Posterior cingulate gyrus (tissue), 11 donors: ENCODE measurements at places on chromosomes 13 and 19.

GRCh38 chr13:44273216-44273615 lies 100.4 kb upstream of the SERP2 start:
- no peak for DNase-seq

DNA sequence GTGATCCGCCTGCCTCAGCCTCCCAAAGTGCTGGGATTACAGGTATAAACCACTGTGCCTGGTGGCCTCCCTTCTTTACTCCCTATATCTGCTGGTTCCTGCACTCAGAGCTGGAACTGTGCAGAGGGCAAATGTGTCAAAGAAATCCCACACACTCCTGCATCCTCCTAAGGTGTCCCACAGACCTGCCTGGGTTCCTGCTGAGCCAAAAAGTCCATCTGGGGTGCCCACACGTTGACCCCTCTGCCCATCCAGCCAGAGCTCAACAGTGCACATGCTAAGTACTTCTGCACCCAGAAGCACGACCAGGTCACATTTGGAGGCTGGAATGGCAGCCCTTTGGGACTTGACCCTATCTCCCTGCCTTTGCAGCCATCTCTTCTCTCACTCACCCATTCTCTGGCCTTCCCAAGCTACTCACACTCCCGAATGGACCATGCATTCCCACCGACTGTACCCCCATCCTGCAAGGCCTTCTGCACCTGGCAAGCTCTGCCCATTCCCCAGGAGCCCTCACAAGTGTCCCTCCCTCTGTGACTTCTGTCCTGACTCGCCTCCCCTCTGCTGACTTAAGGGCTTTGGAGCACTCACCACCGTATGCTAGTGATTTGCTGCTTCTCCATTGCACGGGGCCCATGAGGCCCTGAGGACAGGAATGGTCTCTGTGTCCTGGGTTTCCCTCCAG lies 152.1 kb downstream of the KCTD15 start:
- DNase-seq = no peak

DNA sequence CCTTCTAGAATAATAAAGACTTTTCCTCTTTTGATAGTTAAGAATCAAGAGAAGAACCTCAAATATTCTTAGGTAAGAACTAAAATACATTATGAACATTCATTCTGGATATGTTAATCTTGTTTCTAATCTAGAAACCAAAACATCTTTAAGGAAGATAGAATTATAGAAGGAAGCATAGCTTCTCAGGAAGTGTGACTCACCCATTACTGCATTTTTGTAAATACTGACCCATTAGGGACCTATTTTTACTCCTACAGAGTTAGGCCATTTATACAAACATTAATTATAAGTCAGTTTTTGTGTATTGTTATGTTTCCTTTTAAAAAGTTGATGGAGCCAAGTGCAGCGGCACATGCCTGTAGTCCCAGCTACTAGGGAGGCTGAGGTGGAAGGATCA lies 147.1 kb downstream of the NUFIP1 start:
- DNase-seq = no peak

DNA sequence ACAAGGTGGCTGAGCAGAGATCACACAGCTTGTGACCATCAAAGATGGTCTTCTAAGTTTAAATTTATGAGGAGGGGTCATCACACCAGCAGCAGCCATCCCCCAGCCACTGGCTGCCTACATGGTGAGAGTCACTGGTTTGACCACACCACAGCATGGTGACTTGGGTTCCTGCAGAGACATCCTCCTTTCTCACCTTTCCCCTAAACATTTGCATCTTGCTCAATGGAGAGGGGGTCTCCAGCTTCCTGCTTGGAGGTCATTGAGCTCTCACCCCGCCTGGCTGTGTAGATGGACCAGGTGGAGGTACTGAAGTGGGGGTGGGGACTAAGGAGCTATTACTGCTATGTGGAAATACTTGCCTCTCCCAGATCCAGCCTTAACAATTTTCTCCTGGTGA lies 247.6 kb upstream of the ARGLU1 start:
- DNase-seq = no peak

- DNase-seq = no peak
These were observed 537.4 kb downstream of the SLITRK6 start for GRCh38 chr13:85261757-85262346.

GRCh38 chr19:31126236-31126635 lies 223.0 kb downstream of the TSHZ3 start:
- no peak for DNase-seq

GRCh38 chr13:113129921-113130750 lies 7.5 kb downstream of the F10 start:
- DNase-seq = no peak

DNA sequence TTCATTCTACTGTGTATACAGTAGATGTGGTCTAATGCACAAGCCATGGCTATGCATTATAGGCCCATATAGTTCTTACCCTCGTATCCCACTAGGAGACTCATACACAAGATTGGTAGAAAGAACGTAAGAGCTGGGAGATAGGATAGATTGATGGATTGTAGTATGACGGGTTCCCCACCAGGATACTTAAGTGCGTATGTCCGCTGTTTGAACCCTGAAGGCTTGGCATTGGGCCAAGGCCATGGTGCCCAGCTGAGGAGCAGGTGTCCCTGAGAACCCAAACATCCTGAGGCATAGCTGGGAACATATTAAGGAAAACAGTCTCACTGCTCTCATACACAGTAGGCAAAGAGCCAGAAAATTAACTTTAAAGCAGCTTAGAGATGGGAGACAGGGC lies 617.5 kb upstream of the KLF12 start:
- no peak for DNase-seq

DNA sequence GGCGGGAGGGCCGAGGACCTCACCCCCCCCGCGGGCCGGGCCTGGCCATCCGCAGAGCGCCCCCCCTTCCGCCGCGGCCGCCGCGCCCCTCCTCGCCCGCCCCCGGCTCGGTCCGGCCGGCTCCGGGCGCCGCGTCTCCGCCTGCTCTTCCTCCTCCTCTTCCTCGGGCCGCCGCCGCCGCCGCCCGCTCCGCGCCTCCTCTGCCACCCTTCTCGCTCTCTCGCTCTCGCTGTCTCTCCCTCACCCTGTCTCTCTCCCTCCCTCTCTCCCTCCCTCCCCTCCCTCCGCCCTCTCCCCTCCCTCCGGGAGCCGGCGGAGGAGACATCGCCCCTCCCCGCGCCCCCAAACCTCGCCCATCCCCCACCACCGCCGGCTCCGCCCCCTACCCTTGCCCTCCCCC lies at the start of gene SHANK1:
Gene SHANK1 (minus strand): TSS at position 237 of the 400 bp plus-strand sequence. CDS start 2,883 bp downstream, outside the sequence.
- peak; percentile 88 for DNase-seq

DNA sequence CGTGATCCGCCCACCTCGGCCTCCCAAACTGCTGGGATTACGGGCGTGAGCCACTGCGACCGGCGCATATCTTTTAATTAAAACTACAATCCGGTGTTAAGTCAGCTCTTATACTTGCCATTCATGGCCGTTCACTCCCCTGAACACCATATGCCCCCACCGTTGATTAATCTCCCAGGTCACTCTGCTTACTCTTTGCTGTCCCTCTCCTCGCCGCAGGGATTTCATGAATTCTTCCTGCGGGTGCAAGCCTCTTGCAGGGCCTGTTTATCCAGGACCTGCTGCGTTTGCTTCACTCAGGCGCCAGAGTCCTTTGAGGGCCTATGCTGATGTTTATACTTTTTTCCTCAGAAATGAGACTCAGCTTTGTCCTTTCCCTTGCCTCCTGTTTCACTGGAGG lies 996 bp downstream of the ERVV-2 start:
- no peak for DNase-seq

GRCh38 chr19:1004803-1005664 lies 4.8 kb downstream of the GRIN3B start:
- no peak for DNase-seq

GRCh38 chr19:40414542-40415535 lies 1.7 kb upstream of the PRX start:
- peak; percentile 64 for DNase-seq

DNA sequence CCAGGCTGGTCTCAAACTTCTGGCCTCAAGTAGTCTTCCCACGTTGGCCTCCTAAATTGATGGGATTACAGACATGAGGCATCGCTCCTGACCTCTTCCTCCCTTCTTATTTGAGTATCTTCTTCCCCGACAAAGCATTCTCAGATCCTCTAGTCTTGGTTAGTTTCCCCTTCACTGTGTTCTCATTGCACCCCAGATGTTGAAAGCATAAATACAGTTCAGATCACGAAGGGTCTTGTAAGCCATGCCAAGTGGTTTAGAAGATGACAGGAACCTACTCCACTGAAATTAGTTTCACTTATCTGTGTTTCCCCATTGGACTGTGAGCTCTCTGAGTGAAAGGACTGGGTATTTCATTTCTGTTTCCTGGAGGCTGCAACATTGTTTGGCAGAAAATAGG lies 100.7 kb downstream of the DGKH start:
- DNase-seq = no peak

DNA sequence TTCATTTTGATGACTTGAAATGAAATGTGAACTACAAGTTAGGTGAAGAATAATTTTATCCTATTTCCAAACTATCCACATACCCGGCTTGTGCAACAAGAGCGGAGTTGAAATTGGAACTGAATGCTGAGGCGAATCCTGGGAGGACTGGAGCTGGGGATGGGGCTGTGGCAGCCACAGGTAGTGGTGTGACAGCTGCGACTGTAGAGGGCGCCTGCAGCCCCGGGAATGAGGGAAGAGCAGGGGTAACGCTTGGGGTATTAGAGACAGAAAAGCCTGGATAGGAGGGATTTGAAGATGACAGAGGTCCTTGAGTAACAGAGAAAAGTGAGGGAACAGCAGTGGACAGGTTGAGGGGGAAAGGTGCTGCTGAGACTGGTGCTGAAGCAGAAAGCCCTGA lies 22.0 kb upstream of the STOML3 start:
- DNase-seq = no peak

- DNase-seq = no peak
These were observed 431.6 kb downstream of the RFC3 start for GRCh38 chr13:34249546-34250039.

DNA sequence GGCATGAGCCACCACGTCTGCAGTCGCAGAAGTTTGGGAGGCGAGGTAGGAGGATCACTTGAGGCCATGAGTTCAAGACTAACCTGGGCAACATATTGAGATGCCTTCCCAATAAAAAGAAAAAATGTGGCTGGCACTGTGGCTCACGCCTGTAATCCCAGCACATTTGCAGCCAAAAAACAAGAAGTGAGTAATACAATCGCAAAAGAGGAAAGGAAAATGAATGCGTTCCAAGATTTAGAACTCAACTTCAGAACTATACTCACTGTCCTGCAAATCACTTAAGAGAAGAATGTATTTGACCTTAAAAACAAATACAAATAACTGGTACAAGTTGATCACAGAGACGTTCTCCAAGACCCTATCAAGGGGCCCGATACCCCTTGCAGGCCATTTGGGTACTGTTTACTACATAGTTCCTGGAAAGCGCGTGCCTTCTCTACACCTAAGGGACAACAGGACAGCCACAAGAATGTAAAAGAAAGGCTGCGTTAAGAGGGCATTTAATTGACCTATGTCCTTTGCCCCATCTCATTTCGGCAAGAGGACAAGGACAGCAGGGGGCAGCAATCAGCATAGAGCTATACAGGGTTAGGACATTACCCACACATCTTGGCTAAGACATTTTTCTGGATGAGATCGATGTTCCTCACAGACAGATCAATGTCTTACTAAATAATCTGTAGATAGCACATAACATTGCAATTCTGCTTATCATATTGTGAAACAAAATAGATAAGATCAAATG lies 41.3 kb downstream of the FLT3 start:
- no peak for DNase-seq

GRCh38 chr19:47022140-47022536 lies 2.5 kb downstream of the NPAS1 start:
- no peak for DNase-seq

GRCh38 chr13:113667771-113668490 lies 912 bp downstream of the GRK1 start:
- DNase-seq = no peak

DNA sequence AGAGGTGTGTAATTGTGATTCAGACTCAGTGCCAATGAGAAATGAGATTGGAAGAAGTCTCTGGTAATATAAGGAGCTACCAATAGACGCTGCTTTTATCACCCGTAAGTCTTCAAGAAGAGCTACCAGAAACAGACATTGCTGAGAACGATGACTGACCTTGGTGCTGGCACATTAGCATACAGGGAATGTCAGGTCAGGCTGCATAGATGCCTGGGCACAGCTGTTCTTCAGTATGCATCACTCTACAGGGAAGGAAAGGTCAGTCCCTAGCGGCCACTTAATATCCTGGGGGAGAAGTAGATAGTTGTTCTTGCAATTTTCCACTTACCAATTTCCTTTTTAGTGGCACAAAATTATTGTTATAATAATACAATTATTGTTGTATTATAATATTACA lies 380.4 kb downstream of the PCDH9 start:
- no peak for DNase-seq

DNA sequence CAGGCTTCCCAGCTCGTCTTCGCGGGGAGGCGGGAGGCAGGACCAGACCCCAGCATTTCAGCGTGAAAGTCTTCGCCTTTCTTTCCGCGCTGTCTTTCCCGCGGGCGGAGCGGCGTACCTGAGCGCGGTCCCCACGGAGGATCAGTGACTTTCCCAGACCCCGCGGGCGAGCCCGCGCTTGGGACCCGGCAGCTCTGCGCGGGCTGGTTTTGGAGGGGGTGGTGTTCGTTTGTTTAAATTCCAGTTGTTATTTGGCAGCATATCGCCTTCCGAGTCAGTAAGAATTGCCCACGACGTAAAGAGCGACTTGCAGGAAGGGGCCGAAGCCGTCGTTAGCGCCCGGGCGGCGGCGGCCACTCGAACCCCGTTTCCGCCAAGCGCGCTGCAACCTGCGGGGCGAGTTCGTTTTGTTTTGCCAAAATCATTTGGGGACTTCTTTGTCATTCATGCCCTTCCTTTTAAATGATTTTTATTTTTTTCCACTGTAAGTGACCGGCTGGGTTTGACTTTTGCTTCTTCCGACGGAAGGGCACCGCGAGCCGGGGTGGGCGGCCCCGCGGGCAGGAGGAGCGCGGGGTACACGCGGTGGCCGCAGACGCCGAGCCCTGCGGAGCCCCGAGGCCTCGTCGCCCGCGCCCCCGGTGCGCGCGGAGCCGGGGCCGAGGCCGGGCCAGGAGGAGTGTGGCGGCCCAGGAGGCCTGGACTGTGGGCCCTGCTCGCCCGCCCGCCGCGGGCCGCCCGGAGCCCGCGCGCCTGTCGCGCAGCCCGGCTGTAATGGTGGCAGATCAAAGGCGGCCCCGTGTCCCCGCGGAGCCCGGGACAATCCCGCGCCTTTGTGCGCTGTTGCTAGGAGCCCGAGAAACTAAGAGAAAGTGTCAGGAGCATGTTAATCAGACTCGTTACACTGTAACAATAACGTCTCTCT lies 75.9 kb downstream of the ZIC5 start:
- no peak for DNase-seq

- DNase-seq = no peak
These were observed 11.5 kb upstream of the SUPT20H start for GRCh38 chr13:37070956-37071355.

DNA sequence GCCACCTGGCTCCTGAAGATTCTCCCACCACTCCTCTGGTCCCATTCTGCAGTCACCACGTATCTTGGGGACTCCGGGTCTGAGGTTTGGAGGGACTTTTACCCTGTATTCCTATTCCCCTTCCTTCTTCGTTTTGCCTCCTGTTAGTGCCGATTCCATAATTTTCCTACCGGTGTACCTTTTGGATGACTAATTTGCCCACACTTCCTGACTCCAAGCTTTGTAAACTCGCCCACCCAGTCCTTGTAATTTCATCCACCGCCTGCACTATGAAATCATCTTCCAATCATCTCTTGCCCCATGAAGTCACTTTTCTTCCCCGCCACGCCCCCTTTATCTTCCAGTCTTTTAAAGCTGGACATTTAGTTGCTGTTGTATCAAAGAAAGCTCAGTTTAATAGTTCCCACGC lies 572 bp downstream of the UCHL3 start:
- no peak for DNase-seq

GRCh38 chr19:46634045-46634655 lies 1.9 kb downstream of the GNG8 start:
- DNase-seq = peak; percentile 88
